ENCODE measurements at places on chromosomes 4 and X.

DNA sequence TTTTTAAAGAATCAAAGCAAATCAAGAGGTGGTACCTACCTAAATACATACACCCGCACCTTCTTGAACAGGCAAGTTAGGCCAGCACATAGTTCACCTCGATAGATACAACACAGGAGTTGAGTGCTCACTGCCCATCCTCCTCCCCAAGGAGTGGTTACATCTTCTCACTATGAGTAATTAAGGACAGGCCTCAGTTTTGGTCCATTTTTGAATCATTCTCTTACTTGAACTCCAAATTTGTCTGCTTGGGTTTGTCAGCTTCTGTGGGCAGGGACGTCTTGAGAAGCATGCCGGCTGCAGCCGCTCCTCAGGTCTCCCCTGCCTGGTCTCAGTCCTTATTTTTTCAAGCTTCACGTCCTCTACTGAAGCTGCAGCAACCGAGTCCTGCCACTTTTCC is 190.6 kb upstream of the RBPJ start:
- no peak for DNase-seq

DNA sequence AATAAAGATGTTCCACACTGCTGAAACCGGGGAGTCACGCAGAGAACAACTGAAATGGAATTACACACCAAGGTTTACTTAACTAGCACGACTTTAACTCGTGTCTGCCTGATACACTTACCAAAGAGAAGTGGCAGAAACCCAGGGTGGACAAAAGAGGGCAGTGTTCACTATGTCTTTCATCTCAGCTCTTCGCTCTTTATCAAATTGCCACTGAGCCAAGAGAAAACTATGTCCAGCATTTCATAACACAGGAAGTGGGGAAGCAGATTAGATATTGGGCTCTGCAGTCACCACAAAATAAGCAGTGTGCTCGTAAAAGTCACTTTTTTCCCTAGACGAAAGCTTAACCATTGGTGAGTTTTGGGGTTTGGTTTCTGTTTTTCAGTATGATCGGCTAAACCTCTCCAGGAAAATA is 155.7 kb downstream of the CHIC2 start:
- no peak for DNase-seq

GRCh38 chr4:41930139-41930831 is 4.9 kb upstream of the TMEM33 start:
- no peak for DNase-seq

GRCh38 chrX:93259029-93259428 is 414.3 kb downstream of the NAP1L3 start:
- no peak for DNase-seq

GRCh38 chrX:46444011-46444410 is 101.2 kb downstream of the ZNF674 start:
- no peak for DNase-seq

- DNase-seq, result no peak
These were observed 1348.0 kb downstream of the ADGRL3 start for GRCh38 chr4:62548108-62548524.

GRCh38 chr4:8739317-8739716 is 132.3 kb downstream of the HMX1 start:
- no peak for DNase-seq

- no peak for DNase-seq
These were observed 76.8 kb upstream of the PSAPL1 start for GRCh38 chr4:7511525-7511924.

- no peak for DNase-seq
These were observed 52.0 kb upstream of the HS3ST1 start for GRCh38 chr4:11480683-11481082.

- no peak for DNase-seq
These were observed 18.1 kb downstream of the HTRA3 start for GRCh38 chr4:8287343-8288280.
